Keratinocyte (primary cell): ENCODE measurements at places on chromosomes 2 and 18. TPM values are rescaled to one million over a fixed set of nuclear protein-coding genes. Genes with fewer than 3 reads are reported as not detected.

The SUCLG1 gene
- 43.5 to 83.6 TPM (median 69.9 TPM) in 3 replicates for polyA plus RNA-seq

The CYRIA gene
- polyA plus RNA-seq: 0.69 to 1.4 TPM (median 0.79 TPM) in 3 replicates

The SP5 gene
- not detected in 3 replicates for polyA plus RNA-seq

The PDE11A gene
- 0.01 to 0.05 TPM (median 0.04 TPM) in 3 replicates for polyA plus RNA-seq

The RPRM gene
- not detected in 3 replicates for polyA plus RNA-seq

The SLC19A3 gene
- 0.25 to 1.0 TPM (median 0.58 TPM) in 3 replicates for polyA plus RNA-seq
